ENCODE measurements at places on chromosomes 13 and 19. TPM values are rescaled to one million over a fixed set of nuclear protein-coding genes. Genes with fewer than 3 reads are reported as not detected.

- DNase-seq: no peak
Measured at GRCh38 chr13:112708560-112709240, 18.9 kb downstream of the ATP11A start.

GRCh38 chr19:3573858-3574637, 1.3 kb downstream of the HMG20B start:
- peak; percentile 93 for DNase-seq

DNA sequence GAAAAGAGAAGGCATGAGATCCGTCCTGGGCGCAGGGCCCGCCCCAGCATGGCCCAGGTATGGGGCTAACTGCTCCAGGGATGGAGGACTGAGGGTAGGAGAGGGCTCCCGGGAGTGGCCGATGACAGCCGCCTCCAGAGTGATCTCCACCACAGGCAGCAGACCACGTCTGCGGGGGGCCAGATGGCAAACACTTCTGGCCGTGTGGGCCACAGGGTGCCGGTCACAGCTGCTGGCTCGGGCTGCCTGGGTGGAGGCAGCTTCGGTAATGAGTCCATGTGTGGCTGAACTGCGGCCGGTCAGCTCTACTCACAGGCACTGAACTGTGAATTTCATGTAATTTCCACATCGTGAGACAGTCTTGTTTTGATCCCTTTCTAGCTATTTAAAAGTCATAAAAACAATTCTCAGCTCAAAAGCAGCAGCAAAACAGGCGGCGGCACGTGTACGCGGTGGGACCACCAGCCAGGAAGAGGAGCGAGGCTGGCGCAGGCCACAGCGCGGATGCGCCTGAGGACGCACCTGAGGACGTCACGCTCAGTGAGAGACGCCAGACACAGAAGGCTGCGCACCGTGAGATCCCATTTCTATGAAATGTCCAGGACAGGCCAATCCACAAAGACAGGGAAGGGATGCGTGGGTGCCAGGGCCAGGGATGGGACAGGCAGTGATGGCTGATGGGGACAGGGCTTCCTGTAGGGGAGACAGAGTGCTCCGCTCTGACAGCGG, 4.0 kb downstream of the LSM7 start:
- no peak for DNase-seq

DNA sequence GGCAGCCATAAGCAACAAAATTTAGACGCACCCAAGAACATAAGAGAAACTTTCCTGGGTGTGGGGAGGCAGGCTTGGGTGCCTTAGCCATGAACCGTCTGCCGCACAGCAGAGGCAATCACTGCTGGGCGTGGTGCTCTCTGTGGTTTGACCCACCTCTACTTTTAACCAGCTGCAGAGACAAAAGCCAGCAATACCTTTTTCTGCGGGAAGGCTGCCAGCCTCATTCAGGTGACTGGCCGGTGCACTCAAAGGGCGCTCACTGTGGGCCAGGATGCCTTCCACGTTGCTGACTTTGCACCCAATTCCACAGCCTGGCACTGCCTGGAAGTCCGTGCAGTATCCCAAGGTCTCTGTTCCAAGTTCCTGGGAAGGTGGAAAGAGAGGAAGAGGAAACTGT, 69.1 kb downstream of the ATP7B start:
- no peak for DNase-seq

DNA sequence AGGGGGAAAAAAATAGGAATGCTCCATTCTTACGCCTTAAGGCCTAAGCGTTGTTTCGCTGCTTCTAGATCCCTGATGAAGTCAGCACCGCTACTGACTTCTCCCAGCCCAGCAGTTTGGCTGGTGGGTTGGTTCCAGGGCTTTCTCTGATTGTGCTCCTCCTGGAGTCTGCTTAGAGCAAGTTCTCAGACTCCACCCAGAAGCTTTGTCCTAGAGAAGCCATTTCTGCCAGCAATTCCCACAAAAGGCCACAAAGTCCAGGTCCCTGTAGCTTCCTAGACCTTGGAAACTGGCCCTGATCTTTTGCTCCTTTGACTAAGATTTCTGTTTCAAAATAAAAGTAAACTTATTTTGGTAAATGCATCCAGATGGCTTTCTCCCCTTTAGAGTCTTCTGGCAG, 65.4 kb downstream of the KCTD12 start:
- peak; percentile 71 for DNase-seq

DNA sequence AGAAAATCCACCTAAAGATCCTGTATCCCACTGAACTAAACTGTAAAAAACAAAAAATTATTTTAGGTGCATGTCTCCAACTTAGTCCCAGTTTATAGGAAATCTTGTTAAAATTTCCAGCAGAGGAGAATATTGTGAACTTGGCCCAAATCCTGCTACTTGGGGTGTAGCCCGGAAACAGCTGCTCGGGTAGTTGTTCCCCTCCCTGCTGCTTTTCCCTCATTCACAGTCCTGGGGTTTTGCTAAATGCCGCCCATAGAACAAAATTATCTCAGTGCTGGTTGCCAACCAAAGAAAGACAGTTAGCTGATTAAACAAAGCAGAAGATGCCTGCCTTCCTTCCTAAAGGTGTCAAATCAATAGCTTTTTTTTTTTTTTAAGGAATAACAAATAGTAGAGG, 330.5 kb upstream of the KLF12 start:
- no peak for DNase-seq

DNA sequence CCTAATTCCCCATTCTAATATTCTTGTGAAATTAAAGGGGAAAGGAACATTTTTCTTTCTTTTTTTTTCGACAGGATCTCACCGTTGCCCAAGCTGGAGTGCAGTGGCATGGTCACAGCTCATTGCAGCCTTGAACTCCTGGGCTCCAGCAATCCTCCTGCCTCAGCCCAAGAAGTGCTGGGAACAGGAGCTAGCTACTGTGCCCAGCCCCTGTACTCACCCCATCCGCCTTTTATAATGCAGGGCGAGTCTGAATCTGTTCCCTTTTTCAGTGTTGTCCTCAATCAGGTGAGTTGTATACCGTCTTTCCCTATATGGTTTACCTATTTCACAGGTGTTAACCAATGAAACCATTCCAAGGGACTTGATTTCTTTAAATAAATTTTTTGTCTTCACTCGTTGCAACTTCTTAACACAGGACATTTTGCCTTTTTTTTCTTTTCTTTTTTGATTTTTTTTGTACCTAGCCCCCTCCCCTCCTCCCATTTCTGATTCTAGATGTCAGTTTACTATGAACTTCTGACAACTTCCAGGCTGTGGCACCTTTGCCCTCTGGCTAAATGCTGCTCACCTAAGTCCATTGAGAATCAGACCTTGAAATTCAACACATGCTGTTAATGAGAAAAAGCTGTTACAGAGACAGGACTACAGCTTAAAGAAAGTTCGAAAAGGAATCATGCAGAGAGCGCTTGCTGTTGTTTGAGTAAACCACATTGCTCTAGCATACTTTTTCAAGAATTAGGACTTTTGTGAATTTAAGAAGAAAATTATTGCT, 562.1 kb upstream of the KLF12 start:
- DNase-seq: no peak

DNA sequence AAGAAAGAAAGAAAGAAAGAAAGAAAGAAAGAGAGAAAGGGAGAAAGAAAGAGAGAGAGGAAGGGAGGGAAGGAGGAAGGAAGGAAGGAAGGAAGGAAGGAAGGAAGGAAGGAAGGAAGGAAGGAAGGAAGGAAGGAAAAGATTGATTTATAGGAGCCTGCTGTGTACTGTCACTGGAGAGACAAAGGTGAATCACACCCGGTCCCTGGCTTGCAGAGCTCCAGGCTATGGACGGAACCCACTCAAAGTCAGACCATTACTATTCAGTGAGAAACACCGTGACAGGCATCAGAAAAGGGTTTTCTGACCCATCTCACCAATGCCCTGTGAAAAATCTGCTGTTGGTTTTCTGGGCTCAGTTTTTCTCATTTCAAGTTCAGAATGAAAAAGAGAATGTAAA, 7.3 kb upstream of the CEACAM6 start:
- no peak for DNase-seq

- DNase-seq: peak; percentile 57
Measured at GRCh38 chr19:3573162-3573857, 566 bp downstream of the HMG20B start.

- DNase-seq: peak; percentile 14
Measured at GRCh38 chr13:58318495-58319167, 687.1 kb downstream of the PCDH17 start.

GRCh38 chr13:111267784-111268183, 52.7 kb upstream of the TEX29 start:
- no peak for DNase-seq

DNA sequence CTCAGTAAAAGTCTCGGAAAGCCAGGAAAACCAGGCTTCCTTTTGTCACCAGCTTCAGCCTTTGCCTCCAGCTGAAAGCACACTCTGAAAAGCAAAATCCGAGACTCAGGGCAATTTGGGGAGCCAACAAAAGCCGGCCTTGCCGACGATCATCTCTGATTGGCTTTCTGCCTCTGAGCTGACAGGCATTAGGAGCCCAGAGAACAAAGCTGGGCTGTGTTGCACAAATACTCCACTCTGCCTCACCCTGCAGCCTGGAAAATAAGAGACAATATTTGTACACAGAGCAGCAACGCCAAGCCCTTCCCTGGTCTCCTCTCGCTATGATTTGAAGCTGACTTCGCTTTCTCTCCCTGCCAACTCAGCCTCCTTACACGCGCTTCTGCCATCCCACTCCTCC, 46.9 kb downstream of the CACNA1A start:
- no peak for DNase-seq

GRCh38 chr13:25915840-25916518, 135.8 kb downstream of the SHISA2 start:
- DNase-seq: no peak

DNA sequence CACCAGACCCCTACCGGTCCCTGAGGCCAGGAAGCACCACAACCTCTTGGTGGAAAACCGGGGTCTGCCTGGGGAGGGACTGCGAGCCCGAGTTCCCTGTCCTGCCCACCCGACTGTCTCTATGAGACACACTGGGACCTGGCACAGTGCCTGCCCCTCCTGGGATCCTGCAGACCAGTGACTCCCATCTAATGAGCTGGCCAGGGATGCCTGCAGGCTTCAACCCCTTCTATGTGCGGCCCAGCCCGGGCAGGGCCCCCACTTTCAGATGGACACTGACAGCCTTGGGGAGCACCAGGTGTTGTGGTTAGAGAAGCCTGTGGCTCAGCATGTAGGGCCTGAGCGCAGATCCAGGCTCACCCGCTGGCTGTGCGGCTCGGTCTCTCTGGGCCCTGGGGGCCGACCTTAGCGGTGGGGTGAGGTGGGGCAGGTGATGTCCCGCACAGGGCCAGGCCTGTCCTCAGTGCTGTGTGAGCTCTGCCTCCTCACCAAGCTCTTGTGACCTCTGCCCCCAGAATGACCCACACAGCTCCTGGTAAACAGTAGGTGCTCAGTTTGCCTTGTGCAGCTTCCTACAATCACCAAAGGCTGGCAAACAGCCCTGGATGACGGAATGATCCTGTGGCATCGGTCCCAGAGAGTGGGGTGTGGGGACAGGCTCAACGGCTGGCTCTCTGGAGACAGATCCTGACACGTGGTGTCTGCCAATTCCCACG, 17.9 kb upstream of the CACTIN start:
- no peak for DNase-seq

DNA sequence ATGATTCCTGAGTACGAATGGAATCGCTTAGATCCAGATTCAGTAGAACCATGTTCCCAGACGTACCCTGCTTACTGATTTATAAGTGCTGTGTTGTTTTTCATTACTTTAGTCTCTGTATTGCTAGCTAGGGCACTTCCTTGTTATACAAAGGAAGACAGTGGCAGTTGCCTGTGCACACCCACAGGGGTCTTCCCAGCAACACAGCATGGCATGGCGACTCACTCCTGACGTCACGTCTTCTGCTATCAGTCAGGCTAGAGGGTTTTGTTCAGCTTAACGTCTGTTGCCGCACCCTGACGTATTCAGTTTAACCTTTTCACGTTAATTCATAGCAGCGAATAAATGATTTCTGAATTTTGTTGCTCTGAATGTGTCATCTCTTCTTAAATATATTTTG, 295.1 kb downstream of the MYO16 start:
- no peak for DNase-seq

- DNase-seq: no peak
Measured at GRCh38 chr19:21087871-21088270, 5.9 kb downstream of the ZNF714 start.

- DNase-seq: no peak
Measured at GRCh38 chr19:13132471-13133180, 14.6 kb downstream of the NACC1 start.

DNA sequence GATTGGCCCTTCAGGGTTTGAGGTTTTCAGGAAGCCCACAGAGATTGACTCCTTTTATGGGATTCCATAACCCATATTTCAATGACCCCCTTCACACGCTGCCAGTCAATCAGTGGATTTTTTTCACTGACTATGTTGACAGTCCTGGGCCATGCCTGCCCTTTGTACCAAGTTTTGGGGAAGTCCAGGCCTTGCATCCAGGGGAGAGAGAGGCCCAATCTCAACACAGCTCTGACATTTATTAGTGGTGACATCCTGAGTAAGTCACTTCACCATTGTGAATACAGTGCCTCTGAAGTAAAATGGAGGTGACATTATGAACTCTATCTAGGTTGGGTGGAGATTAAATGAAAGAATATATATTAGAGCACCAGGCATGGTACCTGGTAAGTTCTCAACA, 181.1 kb downstream of the NUFIP1 start:
- DNase-seq: no peak

GRCh38 chr19:38900202-38900629, 447 bp downstream of the NFKBIB start:
- no peak for DNase-seq

GRCh38 chr13:46149272-46150133, 32.5 kb downstream of the LCP1 start:
- no peak for DNase-seq

- no peak for DNase-seq
Measured at GRCh38 chr13:58032676-58033460, 401.3 kb downstream of the PCDH17 start.

DNA sequence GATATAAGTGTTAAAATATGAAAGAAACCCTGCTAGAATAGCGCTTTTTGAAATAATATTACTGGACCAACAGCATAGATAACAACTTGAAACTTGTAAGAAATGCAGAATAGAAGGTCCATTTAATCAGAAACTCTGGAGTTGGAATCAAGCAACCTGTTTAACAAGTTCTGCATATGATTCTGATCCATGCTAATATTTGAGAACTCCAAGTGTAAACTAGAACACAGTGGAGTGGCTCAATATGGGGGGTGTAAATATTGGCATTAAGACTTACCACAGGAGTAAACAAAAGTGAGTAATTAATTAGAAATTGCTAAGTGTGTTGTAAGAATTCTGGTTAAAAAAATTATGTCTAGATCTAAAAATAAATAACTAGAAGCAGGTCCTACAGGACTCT, 151.2 kb downstream of the SLITRK1 start:
- DNase-seq: no peak

Gene PCP2
- not detected for total RNA-seq

Gene LRRC25
- 4.9 TPM for total RNA-seq

Gene TEX101
- not detected for total RNA-seq

Gene SIGLEC12
- total RNA-seq: not detected

Gene VMAC
- total RNA-seq: 3.3 TPM

Gene PEPD
- 40.3 TPM for total RNA-seq

Gene ZNF83
- total RNA-seq: 18.2 TPM

Measured in left cardiac atrium (tissue), 4 donors.